Lung microvascular endothelial cell (primary cell): ENCODE measurements at places on chromosomes 13 and 19. TPM values are rescaled to one million over a fixed set of nuclear protein-coding genes. Genes with fewer than 3 reads are reported as not detected.

Gene CYSLTR2
- under 0.01 TPM in 1 of 2 replicates, not detected in the other for total RNA-seq

Gene FXYD7
- total RNA-seq = not detected in 2 replicates

Gene THSD1
- 39.7 and 77.2 TPM in 2 replicates for total RNA-seq

Gene ZNF221
- total RNA-seq = 3.3 and 4.0 TPM in 2 replicates

Gene SPIB
- total RNA-seq = not detected in 2 replicates

Gene CRTC1
- total RNA-seq = 0.44 and 0.79 TPM in 2 replicates

Gene KCNRG
- 5.9 and 10.7 TPM in 2 replicates for total RNA-seq

Gene FAM32A
- total RNA-seq = 100 and 119 TPM in 2 replicates

Gene SLITRK6
- not detected in 2 replicates for total RNA-seq

Gene C1QTNF9
- not detected in 2 replicates for total RNA-seq

Gene PDX1
- total RNA-seq = not detected in 2 replicates

Gene DACH1
- 0.20 and 0.44 TPM in 2 replicates for total RNA-seq

Gene IGFL2
- total RNA-seq = not detected in 2 replicates

Gene NFIX
- 8.9 and 10.5 TPM in 2 replicates for total RNA-seq

Gene OR4F17
- total RNA-seq = not detected in 2 replicates

Gene PSG1
- 0.22 TPM in 1 of 2 replicates, not detected in the other for total RNA-seq

Gene FGF22
- total RNA-seq = not detected in 2 replicates
